Fibroblast of pulmonary artery (primary cell): ENCODE measurements at places on chromosomes 3 and 15.
A peak's percentile ranks its signal among the peaks of the same experiment; 100 is the strongest.

DNA sequence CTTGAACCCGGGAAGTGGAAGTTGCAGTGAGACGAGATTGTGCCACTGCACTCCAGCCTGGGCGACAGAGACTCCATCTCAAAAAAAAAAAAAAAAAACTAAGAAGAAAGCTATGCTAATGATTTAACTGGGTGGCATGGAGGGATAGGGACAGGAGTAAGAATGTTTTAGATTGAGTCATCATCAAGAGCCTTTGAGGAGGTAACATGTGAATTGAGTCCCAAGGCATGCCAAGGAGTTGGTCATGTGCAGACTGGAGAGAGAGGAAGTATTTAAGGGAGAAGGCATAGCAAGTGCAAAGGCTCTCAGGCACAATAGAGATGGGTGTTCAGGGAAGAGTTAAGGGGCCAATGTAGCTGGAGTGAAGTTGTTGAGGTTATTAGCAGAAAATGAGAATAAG lies 9.1 kb downstream of the BNC1 start:
- DNase-seq: no peak

DNA sequence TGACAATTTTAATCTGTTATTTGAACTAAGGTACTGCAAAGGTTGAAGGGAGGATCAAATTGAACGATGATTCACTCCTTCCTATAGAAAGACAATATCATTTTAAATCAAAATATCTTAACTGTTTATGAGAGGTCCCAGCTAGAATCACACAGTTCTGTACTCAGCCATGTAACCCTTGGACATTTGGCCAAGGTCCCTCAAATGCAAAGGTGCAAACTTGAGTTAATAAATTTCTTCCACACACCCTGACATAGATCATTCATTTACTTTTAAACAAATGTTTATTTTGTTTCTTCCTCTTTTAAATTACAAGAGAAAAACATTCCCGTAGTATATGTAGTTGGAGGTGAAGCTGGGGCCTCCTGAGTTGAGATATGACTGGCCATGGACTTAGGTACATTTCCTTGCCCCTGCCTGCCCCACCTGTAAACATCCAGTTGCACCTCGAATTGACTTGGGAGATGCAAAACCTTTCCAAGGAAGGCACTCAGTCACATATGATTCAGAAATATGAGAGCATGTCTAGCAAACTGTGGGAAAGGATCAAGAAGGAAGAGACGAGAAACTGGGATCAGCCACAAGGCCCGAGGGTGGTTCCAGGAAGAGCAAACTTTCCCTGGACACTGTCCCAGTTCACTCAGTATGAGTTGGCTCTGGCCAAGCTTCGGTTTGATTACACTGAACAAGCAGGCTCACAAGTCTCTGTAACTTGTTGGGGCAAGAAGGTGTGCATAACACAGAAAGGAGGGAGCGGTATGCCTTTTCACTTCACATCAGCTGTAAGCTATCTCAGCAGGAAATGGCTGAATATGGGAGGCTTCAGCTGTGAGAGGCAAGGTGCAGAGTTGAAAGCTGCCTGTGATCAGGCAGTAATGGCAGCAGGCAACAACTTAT lies 6.7 kb downstream of the TNFSF10 start:
- peak; percentile 87 for DNase-seq

DNA sequence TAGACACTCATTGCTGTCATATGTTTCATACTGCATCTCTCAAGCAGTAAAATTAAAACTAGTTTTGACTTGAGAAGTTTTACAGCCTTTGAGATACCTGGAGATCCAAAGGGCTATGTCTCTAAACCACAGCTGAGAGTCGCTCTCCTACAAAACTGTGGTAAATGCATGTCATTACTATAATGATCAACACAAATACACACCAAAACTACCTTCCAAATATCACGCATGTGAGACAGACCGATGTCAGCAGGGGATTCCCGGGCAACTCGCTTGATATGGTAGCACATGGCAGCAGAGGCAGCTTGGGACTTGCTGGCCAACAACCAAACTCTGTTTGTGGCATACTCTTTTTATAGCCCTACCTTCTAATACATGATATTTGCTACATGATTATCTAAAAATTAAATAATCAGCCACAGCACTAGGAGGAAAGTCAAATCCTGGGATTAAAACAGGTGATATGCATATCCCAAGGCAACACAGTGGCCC lies 56.3 kb downstream of the PDZRN3 start:
- DNase-seq: no peak

- DNase-seq: no peak
These were observed 37.0 kb downstream of the FEM1B start for GRCh38 chr15:68314563-68314962.

DNA sequence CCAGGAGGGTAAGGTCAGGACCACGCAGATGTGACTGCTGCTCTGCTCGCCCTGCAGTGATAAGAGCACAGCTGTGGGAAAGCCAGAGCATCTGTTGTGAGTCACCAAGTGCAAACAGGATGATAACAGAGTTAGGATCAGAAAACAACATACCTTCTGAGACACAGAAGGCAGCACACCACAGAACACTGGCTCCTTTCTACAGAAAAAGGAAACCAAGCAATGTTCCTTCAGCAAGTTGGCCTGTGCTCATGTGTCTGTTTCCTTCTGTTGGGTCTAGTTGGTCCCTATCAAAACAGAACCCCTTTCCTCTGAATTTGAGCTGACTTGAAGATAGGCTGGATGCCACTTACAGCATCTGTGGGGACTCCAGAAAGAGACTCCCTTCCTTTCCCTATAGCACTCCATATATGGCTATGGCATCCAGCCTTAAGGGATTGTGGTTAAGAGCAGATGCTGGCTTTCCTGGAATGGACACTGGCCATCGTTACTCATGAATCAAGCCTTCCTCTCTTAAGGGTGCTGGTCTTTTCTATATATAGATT lies 440.7 kb upstream of the THBS1 start:
- DNase-seq: peak; percentile 96

GRCh38 chr3:13377021-13377420 lies 43.1 kb downstream of the NUP210 start:
- DNase-seq: no peak

DNA sequence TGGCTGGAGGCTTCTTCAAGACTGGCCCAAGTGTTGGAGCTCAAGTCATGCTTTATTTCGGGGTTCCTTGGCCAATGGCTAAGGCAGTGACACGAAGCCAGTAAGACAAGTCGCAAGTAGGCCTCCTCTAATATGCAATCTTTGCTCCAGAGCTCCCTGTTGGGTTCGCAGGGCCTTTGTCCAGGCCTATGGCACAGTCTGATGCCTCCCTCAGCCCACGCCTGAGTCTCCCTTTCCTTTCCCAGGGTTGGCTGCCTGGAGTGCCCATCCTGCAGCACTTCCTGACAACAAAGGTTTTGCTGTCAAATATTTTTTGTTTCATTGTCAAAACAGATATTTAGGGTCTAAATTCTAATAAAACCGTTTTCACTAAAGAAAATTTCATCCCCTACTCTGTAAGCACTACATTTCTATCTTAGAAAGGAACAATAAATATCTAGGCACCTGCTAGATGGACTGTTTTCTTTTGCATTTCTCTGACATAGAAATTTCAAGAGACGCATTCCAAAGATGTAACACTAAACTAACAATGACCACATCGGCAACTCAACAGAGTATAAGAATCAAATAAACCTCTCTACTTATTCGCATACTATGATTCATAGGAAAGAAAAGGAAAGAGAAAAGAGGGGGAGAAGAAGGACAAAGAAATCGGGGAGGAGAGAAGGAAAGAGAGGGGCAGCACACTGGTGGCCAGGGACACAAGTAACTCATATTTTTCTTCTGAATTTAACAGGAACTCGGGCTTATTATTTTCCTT lies 393.1 kb upstream of the ATP11B start:
- DNase-seq: no peak

DNA sequence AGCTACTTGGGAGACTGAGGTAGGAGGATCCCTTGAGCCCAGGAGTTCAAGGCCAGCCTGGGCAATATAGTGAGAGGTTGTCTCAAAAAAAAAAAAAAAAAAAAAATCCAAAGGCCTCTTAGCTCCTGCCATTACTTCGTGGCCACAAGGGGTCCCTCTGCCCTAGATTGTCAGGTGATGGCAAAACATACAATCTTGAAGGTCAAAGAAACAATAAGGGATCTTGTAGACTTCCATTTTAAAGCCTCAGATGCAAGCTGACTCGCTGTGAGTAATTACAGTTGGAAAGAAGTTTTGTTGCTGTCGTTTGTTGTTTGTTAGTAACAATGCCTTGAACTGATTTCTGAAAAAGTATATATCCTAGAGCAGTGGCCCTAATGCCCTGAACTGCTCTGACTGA lies 55.9 kb upstream of the PLCL2 start:
- DNase-seq: peak; percentile 81

- peak; percentile 71 for DNase-seq
These were observed 1.7 kb downstream of the CLDN11 start for GRCh38 chr3:170420307-170420821.

DNA sequence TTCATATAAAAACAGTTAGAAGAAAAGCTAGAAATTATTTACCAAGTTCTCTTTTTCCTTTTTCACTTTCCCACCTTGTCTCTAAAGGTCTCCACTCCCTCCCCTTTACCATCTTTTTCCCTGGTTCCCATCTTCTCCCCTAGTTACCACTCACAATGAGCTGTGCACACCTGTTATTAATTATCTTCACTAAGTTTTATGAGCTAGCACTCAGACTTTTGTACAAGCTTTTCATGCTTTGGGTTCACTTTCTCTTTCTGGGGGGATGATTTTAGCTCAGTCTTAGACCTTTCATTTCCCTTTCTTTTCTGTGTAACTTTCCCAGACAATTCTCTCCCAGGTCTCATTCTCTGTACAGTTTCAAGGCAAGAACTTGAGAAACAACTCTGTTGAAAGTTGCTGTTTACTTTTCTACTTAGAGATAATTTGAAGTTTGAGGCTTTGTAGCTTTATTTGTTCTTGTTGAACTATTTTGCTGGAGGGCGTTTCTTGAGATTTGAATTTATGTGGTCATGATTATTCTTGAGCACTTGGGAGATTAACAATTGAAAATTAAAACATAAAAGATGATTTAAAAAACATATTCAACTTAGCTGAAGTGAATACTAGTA lies 24.0 kb upstream of the AADAC start:
- no peak for DNase-seq

DNA sequence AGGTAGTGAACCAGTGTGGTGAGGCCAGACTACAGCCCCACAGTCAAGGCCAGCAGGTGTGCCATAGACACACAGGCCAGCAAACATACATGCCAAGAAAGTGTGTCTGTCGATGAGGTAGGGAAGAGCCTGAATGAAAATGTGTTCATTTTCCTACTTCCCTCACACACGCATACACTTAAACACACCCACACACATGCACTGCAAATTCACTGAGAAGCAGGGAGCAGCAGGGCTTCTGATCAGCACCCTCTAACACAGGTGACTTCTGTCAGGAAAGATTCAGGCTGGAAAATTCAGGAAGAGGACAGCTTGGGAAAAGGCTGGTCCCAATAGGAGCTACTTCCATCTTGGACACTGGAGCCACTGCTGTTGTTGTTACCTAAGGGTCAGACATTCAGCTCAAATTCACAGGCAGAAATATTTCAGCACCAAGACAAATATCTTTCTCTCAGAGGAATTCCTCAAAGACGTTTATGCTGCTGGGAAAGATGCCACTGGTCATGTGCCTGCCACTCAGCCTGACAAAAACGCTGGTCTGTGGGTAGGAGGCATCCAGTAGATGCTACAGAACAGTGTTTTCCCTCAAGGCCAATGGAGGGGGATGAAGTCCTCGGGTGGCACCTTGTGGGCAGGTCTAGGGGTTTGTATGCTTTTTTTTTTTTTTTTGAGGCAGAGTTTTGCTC lies 40.9 kb upstream of the LARS2 start:
- DNase-seq: peak; percentile 7
